Stimulated activated CD8-positive, alpha-beta memory T cell treated with anti-CD3 and anti-CD28 coated beads, Interleukin-4, amount 100 ng/mL, for 1 hour (primary cell): ENCODE measurements at places on chromosomes 3 and 15.

- DNase-seq: no peak
Measured at GRCh38 chr15:98689431-98689861, 41.1 kb downstream of the IGF1R start.

GRCh38 chr15:37693926-37694325, 240.5 kb upstream of the TMCO5A start:
- DNase-seq: no peak

- DNase-seq: no peak
Measured at GRCh38 chr15:52784799-52785671, 5.1 kb downstream of the ONECUT1 start.

GRCh38 chr3:143135150-143135549, 15.6 kb downstream of the CHST2 start:
- DNase-seq: no peak

GRCh38 chr3:65334045-65334665, 646.4 kb upstream of the ADAMTS9 start:
- no peak for DNase-seq

DNA sequence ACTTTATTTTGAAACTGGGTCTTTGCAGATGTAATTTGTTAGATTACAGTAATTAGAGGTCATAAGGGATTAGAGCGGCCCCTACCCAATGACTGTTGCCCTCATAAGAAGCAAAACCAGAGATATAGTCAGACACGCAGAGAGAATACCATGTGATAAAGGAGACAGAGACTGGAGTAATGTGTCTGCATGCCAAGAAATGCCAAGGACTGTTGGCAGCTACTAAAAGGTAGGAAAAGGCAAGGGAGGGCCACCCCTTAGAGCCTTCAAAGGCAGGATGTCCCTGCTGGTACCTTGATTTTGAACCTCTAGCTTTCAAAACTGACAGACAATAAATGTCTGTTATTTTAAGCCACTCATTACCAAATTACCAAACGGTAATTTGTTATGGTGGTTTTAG, 548.2 kb downstream of the FHIT start:
- DNase-seq: no peak

DNA sequence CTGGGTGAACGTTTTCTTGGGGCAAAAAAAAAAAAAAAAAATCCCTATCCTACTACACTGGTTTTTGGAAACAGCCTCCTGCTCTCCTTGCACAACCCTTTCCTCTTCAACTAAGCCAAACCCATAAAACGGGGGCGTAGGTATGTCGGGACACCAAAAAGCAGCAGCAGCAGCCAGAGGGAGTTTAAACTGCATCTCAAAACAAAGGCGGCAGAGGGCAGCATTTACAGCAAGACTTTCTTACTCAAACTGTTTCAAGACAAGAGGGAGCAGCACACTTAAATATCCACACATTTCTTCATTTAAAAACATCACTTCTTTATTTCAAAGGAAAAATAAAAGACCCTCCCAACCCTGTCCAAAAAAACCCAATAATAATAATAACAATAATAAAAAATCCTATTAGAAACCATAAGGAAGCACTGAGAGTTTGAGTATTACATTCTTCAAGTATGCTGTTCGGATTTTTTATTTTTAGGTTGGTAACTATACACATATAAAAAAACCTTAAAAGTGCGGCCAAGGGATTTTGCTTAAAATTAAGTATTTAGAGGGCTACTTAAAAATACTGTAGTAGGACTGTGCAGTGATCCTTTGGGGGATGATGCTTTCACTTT, 43.9 kb upstream of the PLXND1 start:
- DNase-seq: no peak

DNA sequence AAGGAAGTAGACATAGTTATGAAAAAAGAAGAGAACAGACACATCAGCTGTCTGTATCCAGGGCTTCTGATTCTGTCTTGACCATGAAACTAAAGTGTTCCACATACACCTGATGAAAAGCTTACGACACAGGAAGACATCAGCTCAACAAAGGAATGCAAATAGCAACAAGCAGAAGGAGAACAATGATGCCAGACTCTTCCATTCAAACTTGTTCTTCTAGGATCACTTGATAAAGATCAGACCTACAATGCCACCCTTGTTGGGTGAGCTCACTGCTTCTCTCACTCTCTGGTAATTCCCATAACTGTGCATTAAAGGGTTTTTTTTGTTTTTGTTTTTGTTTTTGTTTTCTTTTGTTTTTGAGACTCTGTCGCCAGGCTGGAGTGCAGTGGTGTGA, 49.7 kb downstream of the GATM start:
- no peak for DNase-seq

DNA sequence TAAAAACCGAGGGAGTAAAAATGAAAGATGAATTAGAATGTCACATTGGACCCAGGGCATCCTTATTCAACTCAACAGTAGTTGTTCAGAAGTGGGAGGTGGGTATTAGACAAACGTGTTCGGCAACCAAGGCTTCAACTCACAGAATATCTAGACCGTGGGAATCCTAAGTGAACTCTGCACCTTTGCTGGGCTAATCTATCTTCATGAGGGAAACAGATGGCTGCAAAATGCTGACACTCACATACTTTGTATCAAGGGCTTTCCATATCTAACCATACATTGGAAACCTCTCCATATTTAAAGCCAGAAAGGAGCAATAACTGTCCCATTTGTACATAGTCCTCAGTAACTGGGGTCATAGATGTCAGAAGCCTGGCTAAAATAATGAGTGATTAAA, 20.9 kb downstream of the PLSCR1 start:
- DNase-seq: no peak

- DNase-seq: no peak
Measured at GRCh38 chr15:77181305-77182074, 110.6 kb upstream of the TSPAN3 start.

GRCh38 chr15:70057931-70058641, 39.6 kb downstream of the TLE3 start:
- DNase-seq: no peak

- no peak for DNase-seq
Measured at GRCh38 chr3:66041116-66041515, 2.4 kb upstream of the MAGI1 start.

DNA sequence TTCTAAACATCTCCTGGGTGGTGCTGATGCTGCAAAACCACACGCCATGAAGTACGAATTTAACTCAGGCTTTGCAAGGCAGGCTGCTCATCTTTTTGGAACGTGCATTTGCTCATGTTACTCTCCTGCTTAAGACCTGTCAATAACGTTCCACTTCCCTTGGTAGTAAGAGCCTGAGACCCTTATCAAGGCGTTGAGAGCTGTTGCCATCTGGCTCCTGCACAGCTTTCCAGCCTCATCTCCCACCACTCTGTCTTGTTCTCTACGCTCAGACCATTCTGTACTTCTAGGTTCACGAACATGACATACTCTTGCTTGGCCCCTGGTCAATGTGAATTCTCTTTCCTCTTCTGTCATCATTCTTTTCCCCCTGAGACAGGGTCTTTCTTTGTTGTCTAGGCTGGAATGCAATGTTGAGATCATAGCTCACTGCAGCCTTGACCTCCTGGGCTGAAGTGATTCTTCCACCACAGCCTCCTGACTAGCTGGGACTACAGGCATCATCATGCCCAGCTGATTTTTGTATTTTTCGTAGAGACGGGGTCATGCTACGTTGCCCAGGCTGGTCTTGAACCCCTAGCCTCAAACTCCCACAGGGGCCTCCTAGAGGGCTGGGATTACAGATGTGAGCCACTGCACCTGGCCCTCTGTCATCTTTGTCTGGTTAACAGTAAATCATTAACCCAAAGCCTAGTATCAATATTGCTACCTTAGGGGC, 202.8 kb downstream of the CADPS start:
- DNase-seq: no peak

DNA sequence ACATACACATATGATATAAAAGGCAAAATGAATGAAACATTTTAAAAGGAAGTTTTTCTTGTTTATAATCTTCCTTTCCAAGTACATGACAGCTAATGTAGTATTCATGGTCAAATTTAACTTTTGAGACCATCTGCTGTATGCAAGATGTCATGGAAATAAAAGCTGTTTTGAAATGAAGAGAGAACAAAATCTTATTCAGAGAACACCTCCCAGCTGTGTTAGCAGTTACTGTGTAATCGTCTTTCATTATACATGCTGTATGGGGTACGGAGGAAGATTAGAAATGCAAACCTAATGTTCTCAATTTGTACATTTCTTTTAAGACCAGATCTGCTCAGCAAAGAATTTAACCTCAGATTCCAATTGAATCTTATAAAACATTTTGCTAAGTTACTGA, 1182.3 kb downstream of the OTOL1 start:
- DNase-seq: no peak

DNA sequence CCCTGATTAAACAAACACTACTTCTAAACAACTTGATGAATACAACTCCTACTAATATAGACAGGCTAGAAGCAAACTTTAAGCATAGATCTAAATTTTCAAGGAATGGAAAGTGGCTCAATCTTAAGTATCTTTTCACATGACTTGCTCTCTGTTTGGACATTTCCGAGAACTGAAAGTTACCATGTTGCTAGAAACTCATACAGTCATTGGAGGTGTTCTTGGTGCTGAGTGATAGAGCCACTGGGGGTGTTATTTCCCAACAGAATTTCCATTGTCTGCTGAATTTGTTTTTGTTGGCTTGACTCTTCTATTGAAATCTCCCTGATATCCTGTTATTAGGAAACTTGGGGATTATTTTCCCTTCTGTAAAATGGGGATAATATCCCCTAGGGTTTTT, 264.5 kb upstream of the RASGRP1 start:
- DNase-seq: no peak

DNA sequence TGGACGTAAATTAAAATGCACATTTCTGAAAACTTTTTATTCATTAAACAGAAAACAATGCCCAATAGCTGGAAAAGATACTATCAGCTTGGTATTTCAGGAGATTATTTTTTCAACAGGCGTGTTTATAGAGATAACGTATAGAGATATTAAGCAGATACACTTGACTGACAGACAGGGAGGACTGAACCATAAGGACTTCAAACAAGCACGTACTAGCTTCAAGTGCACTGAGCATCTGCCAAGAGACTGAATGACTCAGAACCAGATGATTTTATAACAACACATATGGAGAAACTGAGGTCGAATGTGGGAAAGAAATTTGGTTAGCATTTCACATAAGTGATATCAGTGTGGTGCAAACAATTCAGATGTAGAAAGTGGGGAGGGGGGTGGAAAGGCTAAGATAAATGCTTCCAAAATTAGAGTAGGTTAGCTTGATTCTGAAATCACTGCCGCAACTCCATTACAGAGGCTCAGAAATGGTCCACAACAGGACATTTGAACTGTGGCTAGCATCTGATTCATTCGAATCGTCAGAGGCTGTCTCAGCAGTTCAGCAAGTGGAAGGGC, 103.5 kb downstream of the SEMA6D start:
- DNase-seq: no peak

GRCh38 chr3:15102836-15103235, 3.9 kb upstream of the RBSN start:
- no peak for DNase-seq

DNA sequence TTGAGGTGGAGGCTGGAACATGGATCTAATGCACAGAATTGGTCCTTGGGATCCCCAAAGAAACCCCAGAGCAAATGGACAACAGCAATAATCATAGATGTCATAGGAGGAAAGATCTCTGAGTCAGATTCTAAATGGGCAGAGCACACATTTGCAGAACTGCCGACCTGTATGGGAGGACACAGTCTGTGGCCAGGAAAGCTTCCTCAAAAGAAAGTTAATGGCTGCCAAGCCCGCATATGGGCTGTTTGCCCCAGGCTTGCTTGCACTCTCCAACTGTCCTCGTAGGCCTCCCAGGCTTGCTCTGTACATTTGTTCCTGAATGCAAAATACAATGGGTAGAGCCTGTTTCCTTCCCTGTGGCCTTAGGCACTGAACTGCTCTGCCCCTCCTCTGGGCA, 102.0 kb upstream of the PLXNA1 start:
- DNase-seq: no peak

DNA sequence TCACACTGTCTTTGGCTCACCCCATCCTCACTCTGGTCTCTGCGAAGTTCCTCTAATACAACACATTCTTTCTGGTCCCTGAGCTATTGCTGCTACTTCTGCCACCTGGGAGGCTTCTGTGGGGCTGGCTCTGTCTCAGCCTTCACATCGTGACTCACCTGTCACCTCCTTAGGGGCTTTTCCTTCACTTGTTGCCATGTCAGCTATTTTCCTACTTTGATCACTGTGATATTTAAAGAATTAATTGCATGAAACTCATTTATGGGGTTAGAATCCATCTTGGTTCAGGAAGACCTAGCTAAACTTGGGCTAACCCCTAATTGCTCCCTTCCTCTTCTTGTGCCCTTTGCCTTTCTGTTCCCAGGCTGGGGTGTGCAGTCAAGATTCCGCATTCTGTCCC, 346.9 kb downstream of the WDR72 start:
- no peak for DNase-seq

GRCh38 chr3:39294446-39295183, 14.8 kb upstream of the CX3CR1 start:
- DNase-seq: no peak

DNA sequence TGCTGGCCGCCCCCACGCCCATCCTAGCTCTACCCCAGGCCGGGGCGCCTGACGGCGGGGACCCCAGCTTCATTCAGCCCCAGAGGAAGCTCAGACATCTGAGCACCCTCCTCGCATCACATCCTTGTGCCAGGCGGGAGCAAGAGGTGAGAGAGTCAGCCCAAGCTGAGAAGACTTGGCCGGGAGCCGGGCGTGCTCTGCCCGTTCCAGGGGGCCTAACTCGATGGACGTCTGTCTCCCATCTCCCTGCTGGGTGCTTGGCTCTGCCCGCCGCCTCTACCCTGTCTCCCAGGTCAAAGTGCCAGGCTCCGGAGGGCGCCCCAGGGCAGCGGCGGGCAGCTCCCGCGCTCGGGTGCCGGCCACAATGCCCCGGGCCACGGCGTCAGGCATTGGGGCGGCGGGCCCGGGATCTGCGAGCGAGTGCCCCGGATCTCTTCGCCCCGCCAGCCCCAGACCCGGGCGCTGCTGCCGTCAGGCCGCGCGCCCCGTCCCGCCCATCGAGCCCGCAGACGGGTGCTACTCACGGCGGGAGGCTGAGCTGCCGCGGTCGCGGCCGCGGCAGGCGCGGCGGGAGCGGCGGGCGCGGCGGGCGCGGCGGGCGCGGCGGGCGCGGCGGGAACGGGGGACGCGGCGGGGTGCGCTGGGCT, 388 bp downstream of the DAPK2 start:
- no peak for DNase-seq
